Endothelial cell of coronary artery (primary cell): ENCODE measurements at places on chromosomes 3 and 15. TPM values are rescaled to one million over a fixed set of nuclear protein-coding genes. Genes with fewer than 3 reads are reported as not detected.

TRPM1 gene
- total RNA-seq: 0.19 and 0.27 TPM in 2 replicates

CFAP20DC gene
- total RNA-seq: 0.90 and 1.0 TPM in 2 replicates

ZIC4 gene
- total RNA-seq: not detected in 2 replicates

ZNF774 gene
- total RNA-seq: 0.72 and 1.0 TPM in 2 replicates

GYG1 gene
- 33.6 and 46.8 TPM in 2 replicates for total RNA-seq

OR5K2 gene
- total RNA-seq: not detected in 2 replicates

ZNF80 gene
- not detected in 2 replicates for total RNA-seq

LSM3 gene
- 7.4 and 9.5 TPM in 2 replicates for total RNA-seq

ZNF619 gene
- 5.4 and 5.6 TPM in 2 replicates for total RNA-seq

SERINC4 gene
- not detected in 2 replicates for total RNA-seq

TUSC7 gene
- not detected in 2 replicates for total RNA-seq

GLDN gene
- 0.09 TPM in 1 of 2 replicates, not detected in the other for total RNA-seq

P2RY12 gene
- total RNA-seq: not detected in 2 replicates

ZCWPW2 gene
- 0.18 and 0.19 TPM in 2 replicates for total RNA-seq

SLC22A14 gene
- 0.09 TPM in 2 replicates for total RNA-seq

GOLGA8J gene
- total RNA-seq: 0.09 TPM in 1 of 2 replicates, not detected in the other

GABRR3 gene
- total RNA-seq: not detected in 2 replicates

CERS3 gene
- not detected in 2 replicates for total RNA-seq

ASB7 gene
- total RNA-seq: 12.2 and 16.3 TPM in 2 replicates

IQCF5 gene
- not detected in 2 replicates for total RNA-seq

CHRM5 gene
- total RNA-seq: under 0.01 TPM in 1 of 2 replicates, not detected in the other

GNAT1 gene
- total RNA-seq: 0.54 TPM in 1 of 2 replicates, not detected in the other

CIP2A gene
- 13.0 and 26.0 TPM in 2 replicates for total RNA-seq

MCTP2 gene
- total RNA-seq: 0.47 and 1.3 TPM in 2 replicates

ZNF717 gene
- 5.0 and 15.1 TPM in 2 replicates for total RNA-seq

DNAH12 gene
- total RNA-seq: under 0.01 and 0.09 TPM in 2 replicates

B3GALNT1 gene
- 13.7 and 24.2 TPM in 2 replicates for total RNA-seq

SCN11A gene
- total RNA-seq: 0.09 TPM in 1 of 2 replicates, not detected in the other

NPAP1 gene
- not detected in 2 replicates for total RNA-seq

C3orf49 gene
- not detected in 2 replicates for total RNA-seq

ARL14 gene
- total RNA-seq: not detected in 2 replicates

GORASP1 gene
- total RNA-seq: 27.5 and 40.8 TPM in 2 replicates

GOLGA8A gene
- total RNA-seq: 8.3 and 33.3 TPM in 2 replicates

HIGD2B gene
- total RNA-seq: not detected in 2 replicates

CD200R1 gene
- not detected in 2 replicates for total RNA-seq

TNIK gene
- 36.0 and 40.1 TPM in 2 replicates for total RNA-seq

CACNA2D2 gene
- not detected in 2 replicates for total RNA-seq

UROC1 gene
- not detected in 2 replicates for total RNA-seq

CADM2 gene
- total RNA-seq: under 0.01 TPM in 1 of 2 replicates, not detected in the other

UCN2 gene
- total RNA-seq: 0.09 TPM in 1 of 2 replicates, not detected in the other

SPINK8 gene
- not detected in 2 replicates for total RNA-seq

CFAP91 gene
- total RNA-seq: 0.19 and 0.45 TPM in 2 replicates

CNTN6 gene
- not detected in 2 replicates for total RNA-seq

FGF7 gene
- total RNA-seq: 0.18 and 0.28 TPM in 2 replicates

NR1I2 gene
- total RNA-seq: under 0.01 and 0.09 TPM in 2 replicates

SLC24A5 gene
- total RNA-seq: not detected in 2 replicates

TMOD3 gene
- total RNA-seq: 63.3 and 95.8 TPM in 2 replicates

C3orf85 gene
- not detected in 2 replicates for total RNA-seq

MAP2K5 gene
- 2.8 and 5.0 TPM in 2 replicates for total RNA-seq

FGF12 gene
- 0.28 and 1.1 TPM in 2 replicates for total RNA-seq

MYLK gene
- total RNA-seq: 15.1 and 30.8 TPM in 2 replicates

TBCCD1 gene
- total RNA-seq: 18.3 and 18.6 TPM in 2 replicates

SNX4 gene
- total RNA-seq: 37.4 and 45.4 TPM in 2 replicates

NFKBIZ gene
- total RNA-seq: 9.3 and 15.0 TPM in 2 replicates

PARP9 gene
- total RNA-seq: 9.9 and 17.1 TPM in 2 replicates

ROPN1 gene
- total RNA-seq: not detected in 2 replicates
